ENCODE measurements at places on chromosomes 5 and 9.
A peak's percentile ranks its signal among the peaks of the same experiment; 100 is the strongest.

DNA sequence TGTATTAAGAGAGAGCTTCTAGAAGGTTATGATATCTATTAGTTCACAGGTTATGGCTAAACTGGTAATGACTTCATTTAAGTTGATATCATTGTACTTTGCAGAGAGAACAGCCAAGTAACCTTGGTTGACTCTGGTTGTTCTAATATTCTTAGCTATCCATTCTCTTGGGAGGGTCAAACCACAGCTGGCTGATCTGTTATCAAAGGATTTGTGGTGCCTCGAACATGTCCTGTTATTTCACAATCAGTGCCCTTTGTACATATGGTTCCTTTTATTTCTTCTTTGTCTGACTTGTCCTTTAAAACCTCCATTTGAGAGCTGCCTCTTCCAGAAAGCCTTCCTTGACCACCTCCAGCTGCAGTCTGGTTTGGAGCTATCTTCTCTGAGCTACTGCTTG lies 61.7 kb downstream of the PDE8B start:
- DNase-seq: no peak

DNA sequence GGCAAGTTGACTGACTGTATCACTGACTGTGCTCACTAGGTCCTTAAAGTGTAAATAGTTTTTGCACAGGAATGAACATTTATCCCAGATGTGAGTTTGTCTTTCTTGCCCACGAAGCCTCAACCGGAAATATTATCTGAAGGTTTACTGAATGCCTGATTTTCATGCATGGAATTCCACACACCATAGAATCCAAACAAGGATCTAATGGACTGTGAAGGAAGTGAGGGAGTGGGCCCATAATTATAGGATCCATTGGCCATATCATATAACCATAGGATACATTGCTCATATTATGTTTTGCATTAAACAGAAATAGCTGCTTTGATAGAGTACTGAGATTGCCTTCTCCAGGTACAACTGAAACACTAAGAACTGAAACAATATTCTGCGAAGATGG lies 1057.2 kb upstream of the EDIL3 start:
- DNase-seq: no peak

GRCh38 chr5:114361724-114362196 lies at the start of gene KCNN2:
Gene KCNN2, plus strand, starts transcription at chr5:114362070. Its CDS starts 70 bp downstream, at chr5:114362140.
- DNase-seq: no peak

- DNase-seq: no peak
These were observed 142.6 kb downstream of the MED10 start for GRCh38 chr5:6235726-6236125.

GRCh38 chr5:9233712-9234111 lies 312.2 kb downstream of the SEMA5A start:
- DNase-seq: peak; percentile 59

GRCh38 chr9:18796696-18797270 lies 236.2 kb downstream of the SAXO1 start:
- no peak for DNase-seq

DNA sequence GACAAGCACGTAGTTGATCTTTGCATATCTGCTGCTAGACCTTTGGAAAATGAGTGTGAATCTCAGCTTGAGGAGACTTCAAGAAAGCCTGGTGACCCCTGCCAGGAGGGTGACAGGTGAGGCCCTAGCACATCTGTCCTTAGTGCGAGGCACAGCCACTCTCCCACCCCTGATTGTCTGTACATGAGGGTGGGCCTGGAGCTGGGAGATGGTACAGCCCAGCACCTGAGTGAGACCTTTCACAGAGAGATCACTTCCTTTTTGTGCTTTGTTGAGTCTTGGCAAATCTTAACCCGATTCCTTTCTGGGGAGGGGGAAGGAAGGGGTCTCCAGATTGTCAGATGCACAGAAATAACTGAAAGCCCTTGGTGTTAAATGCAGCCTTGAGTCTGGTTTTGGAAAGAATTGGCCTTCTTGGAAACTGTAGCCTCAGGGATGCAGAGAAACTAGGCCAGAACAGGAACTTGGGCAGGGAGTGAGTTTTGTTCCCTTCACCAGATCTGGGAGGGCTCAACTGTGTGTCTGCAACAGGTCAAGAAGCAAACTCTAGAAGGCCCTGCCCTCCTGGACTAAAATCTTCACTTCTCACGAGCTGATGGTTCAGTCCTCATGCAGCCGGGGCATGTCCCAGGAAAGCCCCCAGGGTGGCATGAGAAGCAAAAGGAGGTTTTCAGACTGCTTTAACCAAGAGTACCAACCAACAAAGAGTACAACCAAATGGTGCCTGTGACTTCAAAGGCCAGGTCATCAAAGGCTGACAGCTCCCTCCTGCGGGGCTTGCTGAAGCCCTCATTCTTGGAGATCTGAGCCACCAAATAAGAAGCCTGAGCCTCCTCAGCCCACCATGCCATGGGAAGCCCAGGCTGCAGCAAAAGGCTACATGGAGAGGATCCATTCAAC lies 20.8 kb upstream of the SEMA4D start:
- no peak for DNase-seq

- DNase-seq: peak; percentile 11
These were observed 29.2 kb upstream of the SMC5 start for GRCh38 chr9:70229579-70229978.

DNA sequence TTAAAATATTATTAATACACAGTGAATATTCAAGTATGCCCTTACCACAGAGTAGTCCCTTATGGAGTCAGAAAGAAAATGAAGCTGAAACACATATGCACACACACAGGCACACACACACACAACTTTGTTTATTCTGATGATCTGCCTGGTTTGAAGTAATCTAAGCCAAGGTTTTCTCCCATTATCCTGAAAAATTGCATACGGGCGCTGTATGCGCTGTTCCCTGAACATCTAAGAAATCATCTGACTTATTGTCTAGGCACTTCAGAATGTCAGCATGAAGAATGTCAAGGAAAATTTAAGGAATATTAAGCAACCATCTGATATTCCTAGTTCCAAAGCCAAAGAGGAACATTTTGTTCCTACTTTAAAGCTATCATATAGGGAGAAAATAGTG lies 147.1 kb upstream of the SLC30A5 start:
- no peak for DNase-seq

DNA sequence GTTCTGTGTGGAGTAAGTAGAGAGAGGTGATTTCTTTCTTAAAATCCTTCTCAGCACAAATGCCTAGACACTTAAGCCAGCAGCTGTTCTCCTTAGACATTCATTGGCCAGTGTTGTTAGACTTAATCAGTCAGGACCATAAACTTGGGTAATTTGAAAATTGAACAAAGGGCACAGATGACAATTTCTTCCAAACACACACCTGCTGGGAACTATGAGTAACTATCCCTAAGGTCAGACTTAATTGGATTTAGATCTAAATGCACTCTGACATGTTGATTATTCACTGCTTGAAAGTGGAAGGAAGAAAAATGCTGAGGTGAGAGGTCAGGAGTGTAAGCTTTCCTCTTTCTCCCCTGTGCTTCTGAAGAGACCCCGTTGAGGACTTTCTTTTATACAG lies 1083.7 kb upstream of the DMAC1 start:
- DNase-seq: no peak

DNA sequence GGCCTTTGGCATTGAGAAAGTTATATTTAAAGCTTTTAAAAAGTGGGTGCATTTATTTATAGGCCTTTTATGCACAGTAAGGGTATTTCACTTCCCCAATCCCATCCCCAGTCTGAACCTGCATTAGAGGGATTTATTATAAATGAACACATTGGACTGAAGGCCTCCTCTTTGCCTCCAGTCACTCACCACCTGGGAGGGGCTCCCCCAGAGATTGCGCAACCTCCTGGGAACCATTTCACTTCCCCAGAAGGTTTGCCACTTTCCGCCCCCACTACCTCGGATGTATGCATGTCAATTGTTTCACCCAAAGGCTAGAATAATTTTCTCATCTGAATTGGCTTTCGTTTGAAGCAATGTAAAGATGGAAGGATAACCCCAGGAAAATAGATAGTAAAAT lies 29.8 kb upstream of the VCAN start:
- DNase-seq: no peak

DNA sequence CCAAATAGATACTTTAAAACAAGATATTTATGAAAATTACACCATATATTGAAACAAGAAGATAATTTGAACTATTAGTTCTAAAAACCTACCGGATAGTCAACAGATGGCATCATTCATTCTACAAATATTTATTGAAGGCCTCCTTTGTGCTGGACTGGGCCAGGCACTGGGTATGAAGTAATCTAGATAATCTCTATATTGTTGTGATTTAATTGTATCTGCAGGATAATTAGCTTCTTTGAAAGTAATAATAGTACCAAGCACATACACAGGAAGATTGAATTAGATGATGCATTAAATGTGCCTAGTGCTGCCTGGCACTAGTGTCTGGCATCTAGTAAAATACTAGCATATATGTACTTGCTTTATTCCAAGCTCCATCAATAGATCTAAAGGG lies 735.2 kb upstream of the DMAC1 start:
- DNase-seq: no peak
